ENCODE measurements at places on chromosomes 7 and 10. TPM values are rescaled to one million over a fixed set of nuclear protein-coding genes. Genes with fewer than 3 reads are reported as not detected.

DNA sequence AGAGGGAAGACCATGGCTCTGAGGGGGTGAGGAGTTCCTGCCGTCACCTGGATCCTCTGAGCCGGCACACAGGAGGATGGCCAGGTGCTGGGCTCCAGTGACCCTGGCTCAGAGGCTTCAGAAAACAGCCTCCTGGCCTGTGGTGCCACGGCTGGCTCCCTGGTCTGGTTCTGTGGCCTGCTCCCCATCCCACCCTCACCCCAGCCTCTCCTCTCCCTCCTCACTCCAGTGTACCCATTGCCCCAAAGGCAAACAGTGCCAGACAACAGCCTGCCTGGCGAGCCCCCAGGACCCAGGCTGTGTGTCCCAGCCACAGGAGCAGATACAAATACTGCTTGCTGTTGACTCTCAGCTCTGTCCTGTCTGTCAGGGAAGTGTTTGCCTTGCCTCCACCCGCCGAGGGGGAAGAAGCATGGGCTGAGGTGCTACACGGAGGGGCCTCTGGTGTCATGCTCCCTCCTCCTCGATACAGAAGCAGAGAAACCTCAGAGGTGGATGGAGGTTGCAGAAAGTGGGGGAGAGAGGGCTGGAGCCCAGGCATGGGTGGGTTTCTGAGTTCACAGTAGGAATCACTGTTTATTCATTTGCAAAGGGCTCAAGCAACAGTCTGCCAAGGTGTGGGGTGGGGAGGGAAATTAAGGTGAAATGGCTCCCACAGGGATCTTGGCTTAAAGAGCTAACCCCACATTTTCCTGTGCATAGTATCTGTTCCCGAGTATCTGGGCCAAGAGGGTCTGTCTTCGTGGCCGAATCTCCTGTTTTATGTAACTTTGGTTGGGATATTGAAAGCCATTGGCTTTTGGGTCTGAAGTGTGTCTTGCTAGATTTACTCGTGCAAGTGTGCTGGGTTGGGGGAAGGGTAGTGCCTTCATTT is 5.5 kb downstream of the ADRA2A start:
- no peak for DNase-seq

DNA sequence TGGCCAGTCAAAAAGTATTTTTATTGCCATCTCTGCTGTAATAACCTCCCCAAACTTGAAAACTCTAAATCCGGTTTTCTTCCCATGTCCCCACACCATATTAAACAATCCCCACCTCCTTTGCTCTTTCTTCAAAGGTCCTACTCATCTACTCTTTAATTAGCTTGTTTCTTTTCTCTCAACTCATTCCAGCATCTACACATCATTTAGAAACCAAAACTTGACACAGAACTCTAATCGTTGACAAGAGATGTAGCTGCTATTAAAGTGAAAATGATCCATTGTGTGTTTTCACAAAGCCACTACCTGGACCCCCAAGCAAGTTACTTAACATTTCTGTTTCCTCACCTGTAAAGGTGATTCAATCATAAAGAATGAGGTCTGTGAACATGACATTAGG is 436.3 kb upstream of the NPVF start:
- DNase-seq: no peak

GRCh38 chr10:122500194-122500593 is 38.8 kb downstream of the HTRA1 start:
- no peak for DNase-seq

- no peak for DNase-seq
These were observed 3.0 kb downstream of the GDI2 start for GRCh38 chr10:5810225-5810624.

DNA sequence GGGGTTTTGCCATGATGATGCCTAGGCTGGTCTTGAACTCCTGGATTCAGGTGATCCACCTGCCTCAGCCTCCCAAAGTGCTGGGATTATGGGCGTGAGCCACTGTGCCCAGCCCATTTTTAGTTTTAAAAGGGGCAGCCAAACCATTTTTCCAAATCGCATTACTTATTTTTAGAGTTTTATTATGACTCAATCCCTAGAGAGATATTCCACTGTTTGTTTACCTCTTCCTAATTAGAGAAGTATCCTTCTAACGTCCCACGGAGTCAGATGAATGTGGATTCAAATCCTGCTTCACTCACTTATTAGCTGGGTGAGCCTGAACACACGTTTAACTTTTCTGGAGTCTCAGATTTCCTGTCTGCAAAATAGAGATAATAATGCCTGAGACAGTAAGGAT is 15.2 kb downstream of the WNT8B start:
- DNase-seq: no peak

DNA sequence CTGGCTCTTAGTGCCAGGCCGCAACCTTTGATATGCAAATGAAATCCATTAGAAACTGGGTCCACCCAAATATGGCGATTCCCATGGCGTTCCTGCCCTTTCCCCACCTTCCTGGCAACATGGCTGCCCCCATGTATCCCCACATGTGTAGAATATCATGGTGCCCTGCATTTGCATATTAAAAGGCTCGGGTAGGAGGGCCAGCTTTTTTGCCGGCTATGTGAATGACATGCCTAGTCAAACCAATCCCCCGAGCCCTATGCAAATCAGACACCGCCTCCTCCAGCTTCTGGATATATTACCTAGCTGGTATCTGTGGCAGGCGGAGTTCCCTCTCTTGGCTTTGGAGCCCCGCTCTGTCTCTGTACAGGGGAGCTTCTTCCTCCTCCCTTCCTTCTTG is 18.3 kb downstream of the MMS19 start:
- no peak for DNase-seq

The HOXA9 gene
- total RNA-seq: not detected

The ZNF735 gene
- total RNA-seq: not detected

The ERVW-1 gene
- total RNA-seq: not detected

The SPDYE6 gene
- not detected for total RNA-seq

Data from chondrocyte (in vitro differentiated cells).